ENCODE measurements at places on chromosomes 6 and 20. TPM values are rescaled to one million over a fixed set of nuclear protein-coding genes. Genes with fewer than 3 reads are reported as not detected.

DNA sequence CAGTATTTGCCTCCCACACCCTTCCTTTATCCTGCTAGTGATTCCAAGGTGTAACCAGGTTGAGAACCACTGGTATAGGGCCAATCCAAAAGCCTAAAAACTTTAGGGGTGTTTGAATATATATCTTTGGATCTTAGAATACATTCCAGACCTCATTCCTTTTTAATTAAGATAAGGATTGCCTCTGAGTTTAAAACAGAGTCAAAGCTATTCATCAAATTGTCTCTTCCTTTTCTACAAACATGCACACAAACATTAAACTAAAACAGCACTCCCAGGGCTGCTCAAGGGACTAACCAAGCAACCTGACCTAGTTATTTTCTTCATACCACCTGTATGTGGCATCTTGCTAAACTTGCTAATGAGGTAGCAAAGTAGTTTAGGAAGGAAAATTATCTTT, 22.1 kb upstream of the COL9A1 start:
- H3K27ac ChIP-seq: no peak overlapping the region
- no peaks in the 10 kb centered on the region for H3K36me3 ChIP-seq
- DNase-seq: no peak

DNA sequence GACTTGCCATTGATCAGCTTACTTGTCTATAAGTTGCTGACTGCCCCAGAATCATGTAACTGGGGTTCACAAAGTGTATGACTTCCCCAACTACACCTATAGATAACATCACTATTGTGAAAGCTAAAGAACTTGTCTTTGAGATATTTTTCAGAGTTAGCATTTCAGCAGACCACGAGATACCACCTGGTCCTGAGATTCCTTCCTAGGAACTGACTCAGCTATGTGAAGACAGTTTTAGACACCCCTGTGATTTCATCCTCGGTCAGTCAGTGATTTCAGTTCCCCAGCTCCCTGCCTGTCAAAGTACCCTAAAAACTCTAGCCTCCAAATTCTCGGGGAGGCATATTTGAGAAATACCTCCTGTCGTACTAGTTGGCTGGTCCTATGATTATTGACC, 62.4 kb downstream of the TXNDC5 start:
- H3K27me3 ChIP-seq: no peaks in the 10 kb centered on the region
- no peaks in the 10 kb centered on the region for H3K4me1 ChIP-seq
- no peak overlapping the region for H3K4me3 ChIP-seq

Gene CLVS2
- polyA plus RNA-seq: not detected

- no peaks in the 10 kb centered on the region for H3K27me3 ChIP-seq
- DNase-seq: no peak
- no peak overlapping the region for H3K4me3 ChIP-seq
- no peaks in the 10 kb centered on the region for H3K36me3 ChIP-seq
Observed at GRCh38 chr6:110042670-110043296, 64.7 kb downstream of the GPR6 start.

GRCh38 chr6:39074486-39074885, 25.9 kb downstream of the GLP1R start:
- H3K4me1 ChIP-seq: no peaks in the 10 kb centered on the region
- no peak overlapping the region for H3K4me3 ChIP-seq
- DNase-seq: no peak

DNA sequence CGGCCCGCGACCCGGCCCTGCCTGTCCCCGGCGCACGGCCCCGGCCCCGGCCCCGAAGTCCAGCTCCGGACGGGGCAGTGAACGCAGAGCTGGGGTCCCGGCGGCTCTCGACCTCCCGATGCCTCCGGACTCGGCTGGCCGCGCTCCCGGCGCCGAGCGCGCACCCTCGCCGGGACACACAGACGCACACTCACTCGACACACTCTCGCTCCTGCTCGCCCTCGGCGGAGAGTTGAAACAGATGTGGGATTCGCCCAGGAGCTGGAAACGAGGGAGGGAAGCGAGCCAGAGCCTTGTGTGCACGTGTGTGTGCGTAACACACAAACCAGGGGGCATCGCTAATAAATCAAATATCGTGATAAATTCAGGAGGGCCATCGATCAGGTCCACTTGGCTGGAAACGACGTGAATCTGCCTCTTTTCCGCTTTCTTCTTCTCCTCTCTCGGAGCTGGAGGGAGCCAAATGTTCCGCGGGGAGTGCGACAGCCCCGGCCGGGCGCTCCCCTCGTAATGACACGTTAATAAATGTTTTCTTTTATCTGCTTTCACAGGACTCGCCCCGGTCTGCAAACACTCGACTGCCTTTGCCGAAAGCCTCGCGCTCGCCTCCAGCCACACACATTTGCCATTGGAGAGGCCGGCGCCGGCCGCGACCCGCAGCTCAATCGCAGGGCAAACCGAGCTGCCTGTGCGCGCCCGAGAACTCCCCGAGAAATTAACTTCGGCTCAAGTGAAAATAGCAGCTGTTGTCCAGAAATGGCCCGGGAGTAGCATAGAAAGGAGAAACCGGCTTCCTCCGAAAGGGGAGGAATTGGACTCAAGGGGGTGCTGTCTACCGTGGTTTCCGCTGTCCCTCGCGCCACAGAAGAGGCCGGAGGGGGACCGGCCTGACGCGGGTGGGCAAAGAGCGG, 828 bp upstream of the SULF2 start:
- no peaks in the 10 kb centered on the region for H3K36me3 ChIP-seq
- H3K27ac ChIP-seq: peak overlapping the region; percentile 89
- H3K4me1 ChIP-seq: peaks cover 2% of the 10 kb centered on the region
- no peaks in the 10 kb centered on the region for H3K27me3 ChIP-seq
- DNase-seq: peak; percentile 95

Gene LKAAEAR1
- not detected for polyA plus RNA-seq

DNA sequence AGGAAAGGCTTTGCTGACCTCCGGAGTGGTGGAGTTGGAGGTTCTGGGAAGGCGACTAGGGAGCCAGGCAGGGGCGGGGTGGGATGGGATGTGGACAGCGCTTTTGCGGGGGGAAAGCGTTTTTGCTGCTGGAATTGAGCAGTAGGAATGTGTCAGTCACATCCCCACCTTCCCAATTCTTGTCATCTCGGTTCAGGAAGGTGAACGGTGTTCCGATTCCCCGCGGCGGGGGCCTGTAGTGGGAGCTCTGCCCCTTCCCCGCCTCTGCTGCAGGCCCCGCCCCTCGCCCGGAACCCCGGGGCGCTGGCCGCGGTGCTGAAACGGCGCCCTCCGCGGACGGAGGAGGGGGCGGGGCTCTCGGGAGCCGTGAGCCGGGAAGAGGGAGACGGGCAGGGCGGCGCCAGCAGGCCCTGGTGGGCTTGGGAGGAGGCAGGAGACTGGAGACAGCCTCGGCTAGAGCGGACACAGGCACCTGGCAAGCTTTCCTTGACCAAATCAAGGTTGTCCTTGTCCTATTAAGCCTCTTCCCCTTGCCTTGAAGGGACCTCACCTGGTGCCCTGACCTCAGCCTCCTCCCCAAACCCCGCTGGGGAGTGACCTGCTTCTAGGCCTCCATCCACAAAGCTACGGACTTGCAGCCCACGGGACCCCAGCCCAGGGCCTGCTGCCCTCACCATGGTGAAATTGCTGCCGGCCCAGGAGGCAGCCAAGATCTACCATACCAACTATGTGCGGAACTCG, at the start of gene LHFPL5:
Gene LHFPL5 (plus strand): TSS at position 357 of the 741 bp plus-strand sequence. CDS start 319 bp downstream, at position 676.
- H3K4me1 ChIP-seq: no peaks in the 10 kb centered on the region
- no peaks in the 10 kb centered on the region for H3K27me3 ChIP-seq
- peak; percentile 81 for DNase-seq
- no peaks in the 10 kb centered on the region for H3K36me3 ChIP-seq
- no peak within 1 kb of the TSS for H3K4me3 ChIP-seq

Gene LY6G5C
- polyA plus RNA-seq: 4.6 TPM

Gene RSPO3
- 1.2 TPM for polyA plus RNA-seq

Gene COL20A1
- polyA plus RNA-seq: 0.58 TPM

DNA sequence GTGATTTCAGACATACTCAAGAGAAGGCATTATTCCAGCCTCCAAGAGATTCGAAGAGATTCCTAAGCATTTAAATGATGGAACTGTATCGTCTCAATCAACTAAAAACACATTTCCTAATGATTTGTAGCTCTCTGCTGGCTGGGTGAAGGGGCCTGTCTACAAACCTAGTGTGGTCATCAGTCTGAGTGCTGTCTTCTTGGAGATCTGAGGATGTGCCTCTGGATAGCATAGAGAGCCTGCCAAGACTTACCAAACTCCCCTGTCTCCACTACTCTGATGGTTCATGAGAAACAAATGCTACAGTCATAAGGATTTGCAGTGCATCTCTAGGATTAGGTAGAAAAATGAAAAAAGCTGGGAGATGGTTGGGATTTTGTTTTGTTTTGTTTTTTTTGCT, 176.9 kb upstream of the CITED2 start:
- no peak overlapping the region for H3K4me3 ChIP-seq
- no peaks in the 10 kb centered on the region for H3K27me3 ChIP-seq
- peaks cover 2% of the 10 kb centered on the region for H3K4me1 ChIP-seq
- no peak for DNase-seq
- H3K36me3 ChIP-seq: no peaks in the 10 kb centered on the region

Gene ZNF391
- polyA plus RNA-seq: 1.5 TPM

DNA sequence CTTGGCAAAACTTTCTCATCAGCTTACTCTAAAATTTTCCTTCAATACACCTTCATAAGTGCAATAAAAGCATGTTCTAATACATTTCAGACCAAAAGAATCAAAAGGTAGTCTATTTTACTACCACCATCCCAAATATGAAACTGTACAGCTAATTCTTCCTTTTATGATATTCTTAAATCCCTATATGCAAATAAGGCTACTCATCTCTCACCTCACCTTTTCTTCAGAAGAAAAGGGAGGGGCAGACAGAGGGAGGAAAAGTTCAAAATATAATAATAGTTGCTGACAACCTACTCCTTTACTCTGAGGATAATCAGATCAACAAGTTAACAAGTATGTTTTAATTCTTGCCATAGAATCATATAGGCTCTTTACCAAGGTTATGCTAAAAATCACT, 7.4 kb downstream of the C6orf120 start:
- H3K27ac ChIP-seq: no peak overlapping the region
- no peaks in the 10 kb centered on the region for H3K27me3 ChIP-seq
- no peak overlapping the region for H3K4me3 ChIP-seq
- no peak for DNase-seq
- peaks cover 9% of the 10 kb centered on the region for H3K4me1 ChIP-seq
- peaks cover 8% of the 10 kb centered on the region for H3K36me3 ChIP-seq

- no peak overlapping the region for H3K4me3 ChIP-seq
- DNase-seq: no peak
- H3K4me1 ChIP-seq: no peaks in the 10 kb centered on the region
- H3K27ac ChIP-seq: no peak overlapping the region
Observed at GRCh38 chr6:19042420-19042819, 655.3 kb downstream of the RNF144B start.

DNA sequence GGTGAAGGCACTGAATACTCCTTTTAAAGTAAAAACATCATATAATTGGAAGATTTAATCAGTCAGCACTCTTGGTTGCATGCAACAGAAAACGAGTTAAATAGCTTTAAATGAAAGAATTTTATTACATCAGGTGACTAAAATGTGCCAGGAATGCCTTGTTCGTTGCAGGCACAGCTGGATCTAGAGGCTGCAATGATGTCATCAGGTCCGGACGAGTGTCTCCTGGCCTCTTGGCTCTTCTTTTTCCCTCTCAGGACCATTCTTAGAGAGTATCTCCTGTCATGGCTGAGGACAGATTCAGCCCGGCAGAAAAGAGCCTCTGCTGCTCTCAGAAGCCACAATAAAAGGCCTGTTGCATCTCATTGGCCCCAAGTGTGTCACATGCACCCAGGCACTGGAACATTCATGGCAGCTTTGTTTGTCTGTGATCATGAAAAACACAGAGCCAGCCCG, 510.7 kb upstream of the SULF2 start:
- H3K36me3 ChIP-seq: no peaks in the 10 kb centered on the region
- H3K27me3 ChIP-seq: no peaks in the 10 kb centered on the region
- DNase-seq: no peak

Gene HAO1
- 0.86 TPM for polyA plus RNA-seq

Gene CYP39A1
- 8.7 TPM for polyA plus RNA-seq

Data from kidney (tissue), 22 donors.